Left ventricle myocardium inferior (tissue), 1 donor: ENCODE measurements at places on chromosomes 1 and 21.
A peak's percentile ranks its signal among the peaks of the same experiment; 100 is the strongest.

GRCh38 chr1:68449901-68450300, at the start of gene RPE65:
RPE65 (minus strand) TSS chr1:68449954; CDS start chr1:68449905, 49 bp downstream.
- H3K27ac ChIP-seq: no peak within 1 kb of the TSS
- no peak for DNase-seq
- no peaks in the 10 kb centered on the region for H3K27me3 ChIP-seq

- no peaks in the 10 kb centered on the region for H3K27me3 ChIP-seq
- DNase-seq: no peak
- peaks cover 23% of the 10 kb centered on the region for H3K4me1 ChIP-seq
- no peak overlapping the region for H3K27ac ChIP-seq
Measured at GRCh38 chr1:10589074-10589473, 114.3 kb downstream of the PEX14 start.

- H3K27ac ChIP-seq: no peak overlapping the region
- H3K27me3 ChIP-seq: no peaks in the 10 kb centered on the region
- H3K36me3 ChIP-seq: peaks cover 7% of the 10 kb centered on the region
- no peaks in the 10 kb centered on the region for H3K4me1 ChIP-seq
- H3K4me3 ChIP-seq: no peak overlapping the region
- DNase-seq: no peak
Measured at GRCh38 chr1:184685116-184685515, 69.5 kb downstream of the EDEM3 start.

- DNase-seq: no peak
- H3K4me3 ChIP-seq: no peak overlapping the region
- H3K36me3 ChIP-seq: no peaks in the 10 kb centered on the region
- H3K27me3 ChIP-seq: peaks cover 52% of the 10 kb centered on the region
- peaks cover 15% of the 10 kb centered on the region for H3K4me1 ChIP-seq
- no peak overlapping the region for H3K27ac ChIP-seq
Measured at GRCh38 chr1:26337206-26337535, 16.8 kb downstream of the CRYBG2 start.

- DNase-seq: no peak
- H3K27ac ChIP-seq: no peak overlapping the region
- no peak overlapping the region for H3K4me3 ChIP-seq
- peaks cover 18% of the 10 kb centered on the region for H3K4me1 ChIP-seq
Measured at GRCh38 chr1:203147376-203147775, 19.9 kb downstream of the ADORA1 start.

DNA sequence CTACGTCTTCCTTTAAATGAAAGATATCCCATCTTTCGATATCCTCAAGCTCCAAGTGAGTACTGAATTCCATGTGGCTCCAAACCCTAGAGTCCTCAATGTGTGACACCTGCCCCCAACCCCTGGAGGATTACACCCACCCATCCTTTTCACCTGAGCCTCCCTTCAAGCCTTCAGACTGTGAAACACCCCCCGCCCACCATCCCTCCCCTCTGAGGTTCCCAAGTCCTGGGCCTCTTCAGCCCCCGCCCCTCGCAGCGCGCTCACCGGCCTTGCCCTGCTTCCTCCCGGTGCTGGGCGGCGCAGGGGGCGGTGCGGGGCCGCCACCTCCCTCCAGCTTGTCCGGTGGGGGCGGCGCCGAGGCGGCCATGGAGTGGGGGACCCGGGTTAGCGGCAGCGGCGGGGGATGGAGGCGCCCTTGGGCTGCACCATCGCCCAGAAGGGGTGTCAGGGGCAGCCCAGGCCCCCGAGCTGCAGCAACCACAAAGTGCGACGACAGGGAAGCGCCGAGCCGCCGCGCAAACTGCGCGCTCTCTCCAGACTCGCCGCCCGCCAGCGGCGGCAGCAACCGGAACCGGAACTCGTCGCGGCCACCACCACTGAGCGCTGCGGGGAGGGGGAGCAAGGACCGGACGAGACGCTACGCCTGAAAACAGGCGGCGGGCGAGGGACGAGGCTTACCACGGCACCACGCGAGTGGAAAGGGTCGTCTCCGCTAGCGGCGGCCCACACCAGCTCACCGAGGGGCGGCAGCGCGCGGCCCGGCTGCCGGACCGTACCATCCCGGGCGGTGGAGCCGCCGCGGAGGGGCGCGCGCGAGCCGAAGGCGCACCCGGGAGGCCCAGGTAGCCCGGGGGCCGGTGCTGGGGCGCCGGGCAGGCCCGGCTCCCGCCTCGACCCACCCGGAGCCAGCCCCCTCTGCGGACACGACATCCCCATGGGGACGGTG, at the start of gene PYGO2:
TSS of gene PYGO2 (minus strand) at position 576 of the 949 bp plus-strand sequence. CDS start at position 370, 206 bp downstream.
- peaks cover 51% of the 10 kb centered on the region for H3K4me1 ChIP-seq
- peak; percentile 83 for DNase-seq
- peaks cover 51% of the 10 kb centered on the region for H3K36me3 ChIP-seq
- H3K4me3 ChIP-seq: peak within 1 kb of the TSS; percentile 82
- no peaks in the 10 kb centered on the region for H3K27me3 ChIP-seq
- H3K27ac ChIP-seq: peak within 1 kb of the TSS; percentile 100

DNA sequence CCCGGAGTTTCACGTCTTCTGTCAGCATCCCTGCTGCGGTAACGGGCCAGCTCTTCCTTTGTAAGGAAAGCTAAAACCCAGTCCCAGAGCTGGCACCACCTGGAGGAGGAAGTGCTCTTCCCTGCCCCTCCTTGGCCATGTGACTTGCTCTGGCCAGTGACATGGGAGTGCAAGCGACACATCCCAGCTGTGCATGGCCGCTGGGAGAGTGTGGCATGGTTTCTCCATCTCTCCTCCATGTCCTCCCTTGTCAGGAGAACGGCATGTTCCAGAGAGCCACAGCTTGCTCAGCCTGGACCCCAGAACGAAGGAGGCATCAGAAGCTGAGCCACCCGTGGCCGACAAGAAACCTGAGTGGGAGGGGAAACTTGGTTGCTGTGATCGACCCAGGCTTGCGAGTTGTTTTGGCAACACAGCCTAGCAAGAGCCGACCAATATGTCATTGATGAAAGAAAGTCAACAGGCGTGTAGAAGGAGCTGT, 2.7 kb upstream of the PRXL2B start:
- H3K4me3 ChIP-seq: no peak overlapping the region
- H3K27ac ChIP-seq: no peak overlapping the region
- no peak for DNase-seq
- H3K27me3 ChIP-seq: peaks cover 20% of the 10 kb centered on the region

DNA sequence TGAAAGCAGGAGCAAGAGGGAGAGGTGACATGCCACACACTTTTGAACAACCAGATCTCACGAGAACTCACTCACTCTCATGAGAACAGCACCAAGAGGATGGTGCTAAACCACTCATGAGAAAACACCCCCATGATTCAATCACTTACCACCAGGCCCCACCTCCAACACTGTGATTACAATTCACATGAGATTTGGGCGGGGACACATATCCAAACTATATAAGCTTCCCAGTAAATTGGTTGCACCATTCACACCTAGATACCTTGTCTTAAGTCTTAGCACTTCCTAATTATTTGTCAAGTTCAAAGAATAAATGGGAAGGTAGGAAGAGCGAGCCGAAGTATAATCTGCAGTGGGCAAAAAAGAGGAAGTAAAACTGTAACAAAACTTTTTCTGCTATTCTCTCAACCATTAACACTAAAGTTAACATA, 34.3 kb downstream of the AMY1C start:
- H3K27ac ChIP-seq: no peak overlapping the region
- no peak overlapping the region for H3K4me3 ChIP-seq
- no peak for DNase-seq
- no peaks in the 10 kb centered on the region for H3K36me3 ChIP-seq

DNA sequence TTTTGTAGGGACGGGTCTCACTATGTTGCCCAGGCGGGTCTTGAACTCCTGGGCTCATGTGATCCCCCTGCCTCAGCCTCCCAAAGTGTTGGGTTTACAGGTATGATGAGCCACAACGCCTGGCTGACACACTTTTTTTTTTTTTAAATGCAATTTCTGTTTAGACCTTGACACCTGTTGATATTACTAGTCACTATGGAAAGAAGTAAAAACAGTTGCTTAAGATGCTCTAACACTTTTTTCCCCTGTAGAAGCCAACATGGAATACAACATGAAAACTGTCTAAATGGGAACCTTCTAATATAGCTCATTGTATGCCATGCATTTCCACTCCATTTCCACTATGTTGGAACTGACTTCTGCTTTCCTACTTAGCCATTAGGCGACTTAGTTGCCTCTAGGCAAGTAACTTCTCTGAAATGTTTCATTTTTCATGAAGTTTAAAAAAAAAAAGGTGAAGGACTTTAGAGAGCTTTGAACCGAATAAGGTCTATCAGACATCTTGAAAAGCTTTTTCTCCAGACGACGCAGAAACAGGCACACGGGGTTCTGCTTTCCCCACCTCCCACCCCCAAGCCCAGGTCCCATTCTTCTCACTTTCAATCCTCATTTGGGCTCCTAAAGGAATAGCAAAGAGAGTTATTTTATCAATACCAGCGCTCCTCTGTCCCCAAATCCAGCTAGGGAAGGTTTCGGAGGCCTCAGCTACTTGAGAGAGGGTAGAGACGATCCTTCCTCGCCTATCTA, 648 bp upstream of the DR1 start:
- no peak for DNase-seq
- H3K4me3 ChIP-seq: peak overlapping the region; percentile 93
- H3K4me1 ChIP-seq: peaks cover 72% of the 10 kb centered on the region
- no peaks in the 10 kb centered on the region for H3K36me3 ChIP-seq

- no peaks in the 10 kb centered on the region for H3K27me3 ChIP-seq
- DNase-seq: no peak
- H3K27ac ChIP-seq: no peak overlapping the region
- H3K4me3 ChIP-seq: no peak overlapping the region
- H3K36me3 ChIP-seq: no peaks in the 10 kb centered on the region
- peaks cover 22% of the 10 kb centered on the region for H3K4me1 ChIP-seq
Measured at GRCh38 chr1:116346943-116347673, 25.9 kb upstream of the ATP1A1 start.

- peak overlapping the region; percentile 35 for H3K27ac ChIP-seq
- H3K27me3 ChIP-seq: no peaks in the 10 kb centered on the region
- no peak overlapping the region for H3K4me3 ChIP-seq
- H3K36me3 ChIP-seq: no peaks in the 10 kb centered on the region
- peaks cover 63% of the 10 kb centered on the region for H3K4me1 ChIP-seq
- peak; percentile 51 for DNase-seq
Measured at GRCh38 chr1:225697428-225697827, 44.5 kb upstream of the ENAH start.

DNA sequence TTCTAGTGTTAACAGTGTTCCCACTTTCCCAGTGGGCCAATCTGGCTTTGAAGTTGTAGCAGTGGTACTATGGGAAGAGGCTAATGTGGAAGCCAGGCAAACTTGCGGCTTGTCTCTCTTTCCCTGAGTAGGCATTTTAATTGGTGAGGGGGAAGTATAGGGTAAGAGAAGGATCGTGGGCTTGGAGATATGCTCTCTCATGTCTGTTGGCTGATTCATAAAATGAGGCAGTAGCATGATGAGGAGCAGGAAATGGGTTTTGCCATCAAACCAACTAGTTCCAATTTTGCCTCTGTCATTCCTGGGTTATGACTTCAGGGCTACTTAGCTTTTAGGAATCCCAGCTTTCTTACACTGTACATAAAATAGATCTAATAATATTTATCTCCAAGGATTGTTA, 12.1 kb downstream of the C8A start:
- peaks cover 34% of the 10 kb centered on the region for H3K27me3 ChIP-seq
- no peaks in the 10 kb centered on the region for H3K4me1 ChIP-seq
- no peak overlapping the region for H3K27ac ChIP-seq
- no peak for DNase-seq
- no peak overlapping the region for H3K4me3 ChIP-seq

DNA sequence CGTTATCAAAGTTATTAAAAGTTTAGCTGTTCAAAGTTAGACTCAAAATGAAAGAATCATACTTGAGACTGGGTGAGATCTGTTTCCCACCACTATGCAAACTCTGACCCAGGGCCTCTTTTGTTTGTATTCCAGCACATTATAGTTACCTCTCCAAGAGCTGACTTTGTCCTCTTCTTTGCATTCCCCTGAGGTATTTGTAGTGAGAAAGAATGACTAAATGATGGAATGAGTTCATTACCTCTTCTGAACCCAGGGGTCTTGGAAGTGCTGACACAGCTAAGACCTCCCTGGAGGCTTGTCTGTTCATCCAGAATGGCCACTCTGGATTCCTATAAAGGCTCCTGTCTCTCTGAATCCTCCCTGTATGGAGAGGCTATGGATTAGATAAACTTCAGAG, 62.4 kb downstream of the FGGY start:
- peaks cover 21% of the 10 kb centered on the region for H3K4me1 ChIP-seq
- H3K36me3 ChIP-seq: no peaks in the 10 kb centered on the region
- DNase-seq: no peak

DNA sequence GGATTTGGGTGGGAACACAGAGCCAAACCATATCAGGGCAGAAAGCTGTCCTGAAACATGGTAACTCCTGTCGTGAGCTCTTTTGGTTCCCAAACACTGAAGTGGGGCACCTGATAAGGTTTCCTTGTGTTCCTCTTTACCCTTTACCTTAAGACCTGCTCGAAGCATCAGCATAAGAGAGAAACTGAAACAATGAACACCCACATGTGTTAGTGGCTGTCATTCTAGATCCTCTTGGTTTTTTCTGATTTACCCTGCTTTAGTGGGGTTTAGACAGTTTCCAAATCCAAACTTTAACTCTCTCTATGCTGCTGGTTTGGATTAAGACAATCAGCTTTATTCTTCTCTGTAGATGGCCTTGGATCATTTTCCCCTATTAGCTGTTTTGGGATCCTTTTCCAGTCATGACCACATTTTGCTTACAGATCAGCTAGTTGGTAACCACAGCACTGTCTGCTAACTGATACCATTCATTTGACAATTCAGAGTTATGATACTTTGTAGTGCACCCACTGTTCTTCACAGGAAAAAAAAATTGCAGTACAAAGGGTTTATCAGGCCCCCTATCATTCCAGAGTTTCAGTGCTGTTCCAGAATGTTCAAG, 975 bp upstream of the MNDA start:
- H3K4me3 ChIP-seq: no peak overlapping the region
- H3K4me1 ChIP-seq: no peaks in the 10 kb centered on the region
- H3K27me3 ChIP-seq: no peaks in the 10 kb centered on the region
- H3K36me3 ChIP-seq: no peaks in the 10 kb centered on the region

DNA sequence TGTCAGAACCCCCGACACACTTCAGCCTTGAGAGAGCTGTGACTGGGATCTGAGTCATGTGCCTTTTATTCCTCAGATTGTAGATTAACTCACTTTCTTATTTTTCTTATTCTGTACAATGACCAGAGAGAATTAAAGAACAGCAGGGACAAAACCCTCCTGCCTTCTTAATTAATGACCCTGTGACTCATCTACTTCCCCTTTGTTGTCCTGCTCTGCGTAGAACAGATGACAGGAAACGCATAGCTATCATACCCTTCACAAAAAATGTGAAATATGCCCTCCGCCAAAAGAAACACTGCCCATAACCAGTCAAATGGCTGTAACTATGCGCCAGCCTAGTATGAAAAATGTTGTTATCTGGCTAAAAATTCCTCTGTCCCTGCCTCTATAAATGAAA, 9.1 kb upstream of the PADI2 start:
- H3K4me3 ChIP-seq: no peak overlapping the region
- DNase-seq: no peak
- H3K4me1 ChIP-seq: no peaks in the 10 kb centered on the region
- no peak overlapping the region for H3K27ac ChIP-seq
- H3K36me3 ChIP-seq: no peaks in the 10 kb centered on the region

- no peak overlapping the region for H3K4me3 ChIP-seq
- DNase-seq: no peak
- no peak overlapping the region for H3K27ac ChIP-seq
- H3K27me3 ChIP-seq: no peaks in the 10 kb centered on the region
- H3K4me1 ChIP-seq: no peaks in the 10 kb centered on the region
Measured at GRCh38 chr21:45498646-45499000, 43.6 kb downstream of the SLC19A1 start.

GRCh38 chr1:206809504-206810084, 37.3 kb upstream of the IL10 start:
- H3K27ac ChIP-seq: no peak overlapping the region
- peaks cover 6% of the 10 kb centered on the region for H3K4me1 ChIP-seq
- no peaks in the 10 kb centered on the region for H3K36me3 ChIP-seq
- H3K27me3 ChIP-seq: no peaks in the 10 kb centered on the region
- no peak for DNase-seq
- no peak overlapping the region for H3K4me3 ChIP-seq
